ENCODE measurements at places on chromosomes 13 and 19. TPM values are rescaled to one million over a fixed set of nuclear protein-coding genes. Genes with fewer than 3 reads are reported as not detected.

The HAUS5 gene
- total RNA-seq, result 4.0 TPM

The ZNF99 gene
- not detected for total RNA-seq

The RASIP1 gene
- total RNA-seq, result 0.99 TPM

The SPACA6 gene
- 8.6 TPM for total RNA-seq

The TJP3 gene
- not detected for total RNA-seq

The C19orf85 gene
- not detected for total RNA-seq

The ZNF221 gene
- 15.2 TPM for total RNA-seq

The ECSIT gene
- total RNA-seq, result 49.1 TPM

The ZNF45 gene
- total RNA-seq, result 22.1 TPM

The LCP1 gene
- total RNA-seq, result 0.51 TPM

DNA sequence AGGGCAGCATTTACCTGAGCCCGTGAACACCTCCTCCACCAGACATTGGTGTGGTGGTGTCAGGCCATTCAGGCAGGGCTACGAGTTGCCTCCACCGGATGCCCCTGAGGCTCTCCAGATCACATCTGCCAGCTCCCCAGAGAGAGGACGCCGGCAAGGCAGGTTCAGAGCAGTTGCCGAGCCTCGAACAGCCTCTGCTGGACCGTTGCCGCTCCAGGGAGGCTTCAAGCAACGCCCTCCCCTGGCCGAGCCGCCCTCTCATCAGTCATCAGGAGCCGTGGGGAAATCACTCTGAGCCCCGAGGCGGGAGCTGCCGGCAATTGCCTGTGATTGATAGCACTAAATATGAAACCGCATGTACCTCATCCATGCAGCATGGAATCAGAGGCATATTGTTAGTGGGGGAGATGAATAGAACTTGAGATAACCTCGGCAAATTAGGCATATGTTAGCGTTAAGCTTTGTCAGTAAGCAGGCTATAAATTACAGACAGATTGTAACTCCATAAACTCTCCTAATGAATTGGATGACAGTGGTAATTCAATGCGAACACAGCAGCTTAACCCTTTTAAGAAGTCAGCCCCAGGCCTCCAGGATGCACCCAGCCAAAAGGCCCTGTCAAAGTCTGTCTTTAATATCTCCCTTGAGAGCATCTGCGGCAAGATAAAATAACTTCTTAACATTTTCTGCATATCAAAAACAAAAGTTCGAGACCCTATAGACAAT is 29.8 kb upstream of the SPACA7 start:
- no peaks in the 10 kb centered on the region for H3K4me1 ChIP-seq
- H3K27me3 ChIP-seq, result no peaks in the 10 kb centered on the region
- H3K4me3 ChIP-seq, result no peak overlapping the region
- DNase-seq, result no peak
- no peaks in the 10 kb centered on the region for H3K36me3 ChIP-seq

GRCh38 chr13:36190771-36191170 is 23.6 kb downstream of the SOHLH2 start:
- H3K27me3 ChIP-seq, result no peaks in the 10 kb centered on the region
- no peak overlapping the region for H3K4me3 ChIP-seq
- H3K36me3 ChIP-seq, result no peaks in the 10 kb centered on the region

GRCh38 chr13:76715075-76715474 is 171.1 kb downstream of the KCTD12 start:
- H3K27ac ChIP-seq, result no peak overlapping the region
- DNase-seq, result no peak
- H3K4me1 ChIP-seq, result peaks cover 9% of the 10 kb centered on the region
- no peak overlapping the region for H3K4me3 ChIP-seq

GRCh38 chr13:30325668-30326067 is 18.3 kb upstream of the KATNAL1 start:
- H3K4me1 ChIP-seq, result no peaks in the 10 kb centered on the region
- H3K27me3 ChIP-seq, result no peaks in the 10 kb centered on the region
- no peak overlapping the region for H3K4me3 ChIP-seq
- H3K36me3 ChIP-seq, result no peaks in the 10 kb centered on the region
- no peak overlapping the region for H3K27ac ChIP-seq

GRCh38 chr13:61358599-61358998 is 57.0 kb downstream of the PCDH20 start:
- no peak for DNase-seq
- no peaks in the 10 kb centered on the region for H3K4me1 ChIP-seq
- H3K36me3 ChIP-seq, result no peaks in the 10 kb centered on the region
- no peaks in the 10 kb centered on the region for H3K27me3 ChIP-seq
- no peak overlapping the region for H3K27ac ChIP-seq

DNA sequence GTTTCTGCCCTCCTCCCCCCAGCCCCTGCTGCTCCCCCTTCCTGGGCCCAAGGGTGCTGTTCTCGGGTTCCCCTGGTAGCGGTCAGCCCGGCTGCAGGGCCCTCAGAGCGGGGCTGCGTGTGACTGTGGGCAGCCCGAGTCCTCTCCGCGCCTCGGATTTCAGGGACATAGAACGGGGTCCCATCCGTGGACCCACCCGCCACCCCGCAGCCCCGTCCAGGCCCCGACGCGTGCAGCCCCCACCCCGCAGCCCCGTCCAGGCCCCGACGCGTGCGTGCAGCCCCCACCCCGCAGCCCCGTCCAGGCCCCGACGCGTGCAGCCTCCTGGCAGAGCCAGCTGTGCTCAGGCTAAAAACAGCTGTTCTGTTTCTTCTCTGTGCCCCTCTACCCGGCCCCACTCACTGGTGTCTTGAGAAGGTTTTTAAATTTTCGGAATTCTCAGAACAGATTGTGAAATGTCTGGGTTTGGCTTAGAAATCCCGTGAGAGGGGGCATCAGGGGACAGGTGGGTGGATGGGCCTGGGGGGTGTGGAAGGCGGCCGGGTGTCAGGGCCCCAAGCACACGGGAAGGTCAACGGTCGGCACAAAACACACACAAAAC is 5.5 kb upstream of the PRTN3 start:
- H3K27me3 ChIP-seq, result no peaks in the 10 kb centered on the region
- H3K36me3 ChIP-seq, result no peaks in the 10 kb centered on the region
- H3K4me1 ChIP-seq, result no peaks in the 10 kb centered on the region
- no peak overlapping the region for H3K27ac ChIP-seq
- DNase-seq, result peak; percentile 43

GRCh38 chr13:99347335-99347878 is 40.2 kb upstream of the GPR183 start:
- DNase-seq, result no peak
- no peaks in the 10 kb centered on the region for H3K27me3 ChIP-seq
- no peak overlapping the region for H3K4me3 ChIP-seq
- H3K36me3 ChIP-seq, result no peaks in the 10 kb centered on the region
- no peaks in the 10 kb centered on the region for H3K4me1 ChIP-seq

DNA sequence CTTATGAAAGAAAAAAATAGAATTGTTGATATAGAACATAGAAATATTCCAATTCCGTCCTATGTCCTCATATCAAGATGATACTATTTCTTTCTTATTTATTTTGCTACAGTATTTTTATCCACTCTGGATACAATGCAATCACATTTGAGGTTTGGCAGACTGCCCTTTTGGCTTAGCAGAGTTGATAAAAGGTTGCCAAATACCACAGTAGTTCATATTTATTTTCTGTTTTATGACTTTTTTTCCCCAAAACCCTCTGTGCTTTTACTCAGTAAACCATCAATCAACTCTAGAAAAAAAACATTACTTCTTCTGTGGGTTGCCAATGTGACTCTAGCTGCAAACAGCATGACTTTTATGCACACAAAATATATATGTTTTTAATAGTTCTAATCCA is 424.5 kb downstream of the PCDH9 start:
- no peaks in the 10 kb centered on the region for H3K36me3 ChIP-seq
- no peak overlapping the region for H3K4me3 ChIP-seq
- no peaks in the 10 kb centered on the region for H3K27me3 ChIP-seq
- no peak overlapping the region for H3K27ac ChIP-seq

- H3K4me3 ChIP-seq, result no peak overlapping the region
- DNase-seq, result no peak
- no peaks in the 10 kb centered on the region for H3K4me1 ChIP-seq
- H3K27ac ChIP-seq, result no peak overlapping the region
- no peaks in the 10 kb centered on the region for H3K27me3 ChIP-seq
These were observed 10.4 kb downstream of the IGFLR1 start for GRCh38 chr19:35731779-35732405.

- no peaks in the 10 kb centered on the region for H3K27me3 ChIP-seq
- no peak overlapping the region for H3K4me3 ChIP-seq
- no peaks in the 10 kb centered on the region for H3K36me3 ChIP-seq
- peak; percentile 74 for DNase-seq
- no peaks in the 10 kb centered on the region for H3K4me1 ChIP-seq
These were observed 1651.9 kb upstream of the MIR17HG start for GRCh38 chr13:89695343-89696257.

DNA sequence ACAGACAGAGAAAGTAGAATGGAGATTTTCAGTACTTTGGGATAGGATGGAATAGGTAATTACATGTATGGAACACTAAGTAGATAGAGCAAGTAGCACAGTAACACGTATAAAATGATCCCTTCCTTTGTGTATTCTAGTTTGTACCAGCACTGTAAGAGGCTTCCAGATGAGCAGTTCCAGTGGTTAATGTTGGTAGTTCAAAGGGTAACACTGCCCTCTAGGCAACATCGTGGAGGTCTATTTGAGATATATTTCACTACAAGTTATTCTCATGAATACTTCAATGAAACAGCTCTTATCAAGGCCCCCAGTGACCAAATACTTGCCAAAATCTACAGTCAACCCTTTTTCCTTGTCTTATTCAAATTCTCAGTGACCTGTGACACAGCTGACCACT is 13.5 kb upstream of the ZNF563 start:
- no peaks in the 10 kb centered on the region for H3K4me1 ChIP-seq
- no peaks in the 10 kb centered on the region for H3K27me3 ChIP-seq
- no peaks in the 10 kb centered on the region for H3K36me3 ChIP-seq
- no peak overlapping the region for H3K4me3 ChIP-seq
- DNase-seq, result no peak
- no peak overlapping the region for H3K27ac ChIP-seq

DNA sequence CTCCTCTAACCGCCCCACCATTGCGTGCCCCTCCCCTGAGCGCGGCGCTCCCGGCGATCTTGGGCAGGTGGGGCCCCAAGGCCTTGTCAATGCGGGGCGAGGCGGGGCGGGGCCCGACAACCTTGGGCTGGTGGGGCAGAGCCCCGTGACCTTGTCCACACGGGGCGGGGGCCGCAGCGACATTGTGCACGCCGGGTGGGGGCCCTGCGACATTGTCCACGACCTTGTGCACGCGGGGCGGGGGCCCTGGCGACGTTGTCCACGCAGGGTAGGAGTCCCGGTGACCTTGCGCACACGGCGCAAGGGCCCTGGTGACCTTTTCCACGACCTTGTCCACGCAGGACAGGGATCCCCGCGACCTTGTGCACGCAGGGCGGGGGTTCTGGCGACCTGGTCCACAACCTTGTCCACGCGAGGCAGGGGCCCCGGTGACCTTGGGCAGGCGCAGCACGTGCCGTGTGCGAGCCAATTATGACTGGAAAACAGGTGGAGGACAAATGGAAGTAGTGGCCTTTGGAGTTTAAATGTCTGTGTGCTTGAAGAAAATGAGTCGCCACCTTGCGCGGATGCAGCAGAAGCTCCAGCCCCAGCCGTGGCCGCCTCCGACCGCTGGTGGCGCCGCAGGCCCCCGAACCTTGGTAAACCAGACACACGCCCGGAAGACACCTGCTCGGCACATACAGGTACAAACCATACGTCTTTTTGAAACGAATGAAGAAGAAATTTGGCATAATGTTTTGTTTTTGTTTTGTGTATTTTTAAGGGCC is 62.6 kb downstream of the LATS2 start:
- H3K4me3 ChIP-seq, result no peak overlapping the region
- peak overlapping the region; percentile 92 for H3K27ac ChIP-seq
- H3K4me1 ChIP-seq, result peaks cover 20% of the 10 kb centered on the region
- DNase-seq, result no peak
- no peaks in the 10 kb centered on the region for H3K27me3 ChIP-seq

DNA sequence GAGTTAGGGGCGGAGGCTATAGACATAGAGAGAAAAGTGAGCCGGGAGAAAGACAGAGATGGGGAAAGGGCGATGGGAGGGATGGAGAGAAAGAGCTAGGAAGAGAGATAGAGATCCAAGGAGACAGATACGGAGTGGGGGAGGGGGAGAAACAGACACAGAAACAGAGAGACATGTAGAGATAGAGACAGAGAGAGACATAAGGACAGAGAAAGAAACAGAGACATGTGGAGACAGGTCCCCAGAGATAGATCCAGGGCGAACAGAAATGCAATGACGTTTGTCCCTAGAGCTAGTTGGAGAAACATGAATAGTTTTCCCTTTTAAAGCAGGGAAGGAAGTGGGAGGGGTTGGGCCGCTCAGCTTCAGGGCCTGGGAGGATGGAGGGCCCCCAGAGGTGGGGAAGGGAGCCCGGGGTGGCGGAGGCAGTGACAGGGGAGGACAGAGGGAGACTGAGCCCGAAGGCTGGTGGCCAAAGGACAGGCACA is 4.6 kb downstream of the PPP1R14A start:
- peak overlapping the region; percentile 17 for H3K27ac ChIP-seq
- H3K36me3 ChIP-seq, result no peaks in the 10 kb centered on the region
- H3K27me3 ChIP-seq, result no peaks in the 10 kb centered on the region
- DNase-seq, result peak; percentile 41

DNA sequence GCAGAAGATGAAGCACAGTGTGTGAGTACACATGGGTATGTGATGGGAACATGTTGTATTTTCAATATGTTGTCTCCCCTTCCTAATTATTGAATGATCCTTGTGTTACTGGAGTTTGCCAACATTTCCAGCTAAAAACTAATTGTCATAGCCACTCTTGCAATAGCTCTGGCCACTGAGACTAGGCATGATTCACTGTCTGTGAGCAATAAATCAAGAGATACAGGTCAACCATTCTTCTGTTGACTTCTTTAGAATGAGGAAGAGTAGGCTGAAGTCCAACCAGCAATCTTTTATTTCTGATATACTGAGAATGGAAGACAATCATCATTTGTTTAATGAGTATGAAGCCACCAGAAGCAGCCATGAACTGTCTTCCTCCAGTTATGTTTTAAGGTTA is 413.9 kb downstream of the SLITRK5 start:
- peak; percentile 2 for DNase-seq
- no peak overlapping the region for H3K27ac ChIP-seq
- no peaks in the 10 kb centered on the region for H3K4me1 ChIP-seq

- H3K4me1 ChIP-seq, result no peaks in the 10 kb centered on the region
- no peak overlapping the region for H3K27ac ChIP-seq
- no peak for DNase-seq
- H3K36me3 ChIP-seq, result no peaks in the 10 kb centered on the region
- H3K4me3 ChIP-seq, result no peak overlapping the region
These were observed 21.6 kb downstream of the GPR183 start for GRCh38 chr13:99285432-99286182.

DNA sequence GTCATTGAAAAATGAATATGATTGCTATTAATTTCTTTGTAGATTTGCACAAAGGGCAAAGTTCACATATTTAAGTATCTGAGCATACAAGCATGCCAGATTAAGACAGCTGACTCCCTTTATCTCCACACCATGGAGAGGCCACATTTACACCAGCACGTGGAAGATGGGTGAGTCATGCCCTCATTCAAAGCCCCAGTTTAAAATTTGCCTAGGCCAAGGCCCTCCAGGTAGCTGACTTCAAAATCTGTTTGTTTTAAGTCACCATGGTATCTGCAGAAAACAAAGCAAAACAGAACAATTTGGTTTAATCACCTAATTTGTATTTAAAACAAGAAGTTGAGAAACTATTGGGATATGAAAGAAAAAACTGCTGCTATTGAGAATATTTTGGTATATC is 109.2 kb downstream of the ESD start:
- H3K4me1 ChIP-seq, result peaks cover 5% of the 10 kb centered on the region
- H3K27me3 ChIP-seq, result no peaks in the 10 kb centered on the region
- no peak overlapping the region for H3K4me3 ChIP-seq
- H3K27ac ChIP-seq, result no peak overlapping the region
- peak; percentile 53 for DNase-seq

GRCh38 chr19:29293736-29294342 is 80.9 kb upstream of the UQCRFS1 start:
- H3K4me3 ChIP-seq, result no peak overlapping the region
- no peaks in the 10 kb centered on the region for H3K36me3 ChIP-seq
- H3K27ac ChIP-seq, result no peak overlapping the region

All from fibroblast of lung (primary cell).